Effector memory CD8-positive, alpha-beta T cell (primary cell): ENCODE measurements at places on chromosomes 3 and 15.

GRCh38 chr3:81872566-81872965, 111.1 kb upstream of the GBE1 start:
- no peak for DNase-seq

- no peak for DNase-seq
Observed at GRCh38 chr15:70048198-70048565, 49.5 kb downstream of the TLE3 start.

DNA sequence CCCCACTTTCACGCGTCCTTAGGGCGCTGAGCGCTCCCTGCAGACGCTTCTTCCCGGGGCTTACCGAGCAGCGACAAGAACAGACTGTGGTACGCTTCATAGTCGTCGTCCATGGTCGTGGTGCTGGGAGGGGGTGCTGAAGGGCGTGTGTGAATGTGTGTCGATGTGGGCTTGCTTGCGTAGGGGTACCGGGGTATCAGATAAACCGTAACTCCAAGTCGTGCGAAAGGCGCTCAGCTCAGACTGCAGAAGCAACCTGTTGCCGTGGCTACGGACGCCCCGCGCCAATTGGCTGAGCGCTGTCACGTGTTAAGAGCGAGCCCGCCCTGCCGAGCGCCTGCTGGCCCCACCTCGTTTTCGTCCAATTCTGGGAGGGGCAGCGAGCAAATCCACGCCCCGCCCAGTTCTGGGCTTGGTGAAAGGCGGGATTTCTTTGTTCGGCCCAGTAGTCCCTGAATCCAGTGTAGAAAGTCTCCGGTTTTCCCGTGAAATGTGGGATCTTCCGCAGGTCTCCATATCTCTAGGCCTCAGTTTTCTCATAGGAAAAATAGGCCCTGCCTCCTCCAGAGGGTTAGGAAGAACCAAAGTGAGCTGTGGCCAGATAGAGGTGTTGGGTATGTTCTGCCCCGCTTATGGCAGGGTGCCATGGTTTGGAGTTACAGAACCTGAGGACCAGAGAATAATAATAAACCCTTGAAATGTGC, at the start of gene EFCAB12:
TSS of gene EFCAB12 (minus strand) at position 261 of the 704 bp plus-strand sequence. CDS start at position 113, 148 bp downstream.
- DNase-seq = peak; percentile 81

GRCh38 chr3:34183114-34183513, 384.7 kb downstream of the PDCD6IP start:
- no peak for DNase-seq

GRCh38 chr15:82228750-82229149, 33.8 kb downstream of the EFL1 start:
- DNase-seq = no peak

DNA sequence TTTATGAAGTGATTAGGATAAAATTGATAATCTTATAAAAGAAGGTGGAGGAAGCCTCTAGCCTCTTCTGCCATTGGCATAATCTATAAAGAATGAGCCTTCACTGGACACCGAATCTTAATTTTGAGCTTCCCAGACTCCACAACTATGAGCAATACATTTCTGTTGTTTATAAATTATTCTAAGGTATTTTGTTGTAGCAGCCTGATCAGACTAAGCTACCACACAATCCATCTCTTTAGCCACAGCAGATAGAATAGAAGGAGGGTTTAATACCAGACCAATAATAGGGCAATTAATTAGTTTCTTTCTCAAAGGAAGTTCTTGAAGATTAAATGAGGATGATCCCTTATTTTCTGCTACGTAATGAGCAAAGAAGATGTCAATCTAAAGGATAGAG, 33.3 kb downstream of the SUCNR1 start:
- DNase-seq = no peak

DNA sequence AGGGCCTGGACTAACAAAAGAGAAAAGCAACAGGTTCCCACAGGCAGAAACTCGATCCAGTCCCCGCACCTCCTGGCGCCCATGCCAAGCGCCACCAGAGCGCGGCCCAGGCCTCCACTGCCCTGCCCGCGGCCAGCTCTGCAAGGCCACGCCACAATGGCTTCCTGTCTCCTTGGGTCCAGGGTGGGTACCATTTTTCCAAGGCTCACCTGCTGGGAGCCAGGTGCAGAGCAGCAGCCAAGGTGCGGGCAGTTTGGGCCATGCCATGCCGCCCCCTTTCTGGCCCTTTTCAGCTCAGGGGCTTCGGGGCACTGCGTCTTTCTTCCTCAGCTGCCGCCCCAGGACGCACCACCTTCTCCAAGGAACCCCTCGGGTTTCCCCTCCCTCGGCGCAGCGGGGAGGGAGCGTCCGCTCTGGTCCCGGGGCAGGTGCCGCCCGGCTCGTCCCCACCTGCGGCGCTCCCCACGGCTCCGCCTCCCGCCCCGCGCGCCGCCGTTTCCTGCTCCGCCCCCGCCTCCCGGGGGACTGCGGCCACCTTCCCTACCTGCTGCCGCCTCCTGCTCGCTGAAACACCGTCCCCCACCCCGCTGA, at the start of gene ILDR1:
TSS of gene ILDR1 (minus strand) at position 437 of the 591 bp plus-strand sequence. CDS start at position 267, 170 bp downstream.
- DNase-seq = no peak

GRCh38 chr3:72380193-72380592, 468.1 kb downstream of the SHQ1 start:
- DNase-seq = no peak

GRCh38 chr3:177321819-177322218, 124.5 kb upstream of the TBL1XR1 start:
- DNase-seq = no peak

DNA sequence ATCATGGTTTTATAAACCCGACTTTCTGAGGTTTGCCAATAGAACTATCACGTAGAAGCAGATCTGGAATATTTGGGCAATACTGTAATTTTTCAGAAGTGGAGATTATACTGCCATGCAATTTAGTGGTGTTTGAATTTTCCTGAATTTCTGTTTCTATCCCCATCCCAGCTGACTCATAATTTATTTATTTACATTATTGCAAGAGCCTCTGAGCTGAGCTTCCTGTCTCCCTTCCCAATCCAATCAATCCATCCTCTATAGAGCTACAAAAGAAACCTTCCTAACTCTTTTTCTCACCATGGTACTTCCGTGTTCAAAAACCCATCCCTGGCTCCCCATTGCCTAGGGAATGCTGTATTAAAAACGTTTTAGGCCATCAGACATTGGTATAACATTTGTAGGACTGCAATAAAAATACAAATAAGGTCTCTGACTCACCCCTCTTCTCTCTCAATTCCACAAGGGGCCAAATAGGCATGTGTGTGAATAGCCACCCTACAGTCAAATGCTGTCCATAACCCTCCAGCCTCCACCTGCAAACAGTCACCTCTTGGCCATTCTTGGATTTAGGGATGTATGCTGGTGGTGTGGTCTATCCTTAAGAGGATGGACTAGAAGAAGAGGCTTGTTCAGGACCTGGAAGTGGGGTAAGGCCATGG, 190.7 kb downstream of the CD47 start:
- DNase-seq = no peak

- DNase-seq = no peak
Observed at GRCh38 chr3:138629526-138629925, 21.0 kb downstream of the FAIM start.

GRCh38 chr3:73094129-73094528, 32.7 kb downstream of the EBLN2 start:
- no peak for DNase-seq

DNA sequence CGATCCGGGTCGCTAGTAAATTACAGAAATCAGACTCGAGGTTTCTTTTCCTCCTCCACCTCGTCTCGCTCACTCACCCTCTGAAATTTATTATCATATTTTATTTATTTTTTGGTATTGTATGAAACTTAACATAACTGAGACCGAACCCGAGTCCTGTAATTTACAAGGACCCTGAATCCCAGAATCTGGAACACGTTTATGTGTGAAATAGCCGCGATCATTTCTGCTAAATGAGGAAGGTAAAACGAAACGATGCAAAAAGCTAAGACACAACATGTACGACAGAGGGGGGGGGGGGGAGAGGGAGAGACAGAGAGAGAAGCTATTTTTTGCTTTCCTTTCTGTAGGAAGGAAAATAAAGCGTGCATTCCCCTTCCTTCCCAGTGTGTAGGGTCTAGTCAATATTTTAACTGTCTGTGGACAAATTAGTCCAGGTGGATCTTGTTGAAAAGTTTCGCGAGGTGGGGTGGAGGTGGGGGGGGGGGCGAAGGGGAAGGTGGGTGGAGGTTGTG, 1.6 kb downstream of the BBX start:
- peak; percentile 0 for DNase-seq

DNA sequence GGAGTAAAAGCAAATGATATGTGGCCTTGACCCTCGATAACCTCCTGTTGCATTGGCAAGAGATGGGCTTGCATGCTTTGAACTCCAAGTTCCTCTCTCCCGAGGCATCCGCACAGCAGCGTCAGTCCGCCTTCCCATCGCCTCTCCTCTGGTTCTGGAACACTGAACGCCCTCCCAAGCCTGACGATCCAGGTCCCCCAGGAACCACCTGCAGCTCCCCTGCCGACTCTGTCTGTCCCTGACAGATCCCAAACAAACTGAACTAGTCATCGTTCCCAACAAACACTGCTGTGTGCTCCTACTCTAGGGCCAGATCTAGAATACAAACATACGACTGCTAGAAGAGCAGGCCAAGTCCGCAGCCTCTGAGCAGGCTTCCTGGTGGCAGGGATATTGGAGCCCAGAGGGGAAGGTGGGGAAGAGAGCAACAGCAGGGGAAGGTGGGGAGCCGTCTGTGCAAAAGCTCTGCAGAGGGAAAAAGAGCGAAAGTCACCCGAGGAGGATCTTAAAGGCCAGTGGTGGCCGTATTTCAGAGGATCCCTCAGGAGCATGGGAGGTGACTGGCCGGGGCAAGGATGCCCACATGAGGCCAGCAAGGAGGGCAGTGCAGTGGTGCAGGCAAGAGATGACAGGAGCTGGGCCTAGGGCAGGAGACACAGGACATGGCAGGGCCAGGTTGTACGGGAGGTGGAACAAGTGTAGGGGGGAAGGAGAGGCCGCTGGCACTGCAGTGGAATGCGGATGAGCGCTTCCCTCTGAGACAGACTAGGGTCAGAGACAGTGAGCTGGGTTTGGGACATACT, 50.8 kb downstream of the PCSK6 start:
- no peak for DNase-seq

DNA sequence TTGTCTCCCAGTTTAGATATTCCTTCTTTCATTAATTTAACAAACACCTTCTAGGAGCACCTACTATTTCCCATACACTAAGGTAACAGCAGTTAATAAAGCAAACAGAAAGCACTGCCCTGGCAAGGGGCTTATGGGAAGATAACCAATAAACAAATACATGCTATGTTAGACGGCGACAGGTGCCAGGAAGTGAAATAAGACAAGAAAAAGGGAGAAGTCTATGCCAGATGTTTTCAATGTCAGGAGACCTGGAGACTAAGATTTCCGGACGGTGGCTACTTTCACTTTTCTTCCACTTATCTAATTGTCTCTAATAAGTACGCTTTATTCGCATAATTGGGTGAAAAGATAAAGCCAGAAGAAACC, 32.5 kb upstream of the ZNF445 start:
- no peak for DNase-seq

GRCh38 chr3:66483006-66483405, 17.8 kb downstream of the LRIG1 start:
- no peak for DNase-seq

DNA sequence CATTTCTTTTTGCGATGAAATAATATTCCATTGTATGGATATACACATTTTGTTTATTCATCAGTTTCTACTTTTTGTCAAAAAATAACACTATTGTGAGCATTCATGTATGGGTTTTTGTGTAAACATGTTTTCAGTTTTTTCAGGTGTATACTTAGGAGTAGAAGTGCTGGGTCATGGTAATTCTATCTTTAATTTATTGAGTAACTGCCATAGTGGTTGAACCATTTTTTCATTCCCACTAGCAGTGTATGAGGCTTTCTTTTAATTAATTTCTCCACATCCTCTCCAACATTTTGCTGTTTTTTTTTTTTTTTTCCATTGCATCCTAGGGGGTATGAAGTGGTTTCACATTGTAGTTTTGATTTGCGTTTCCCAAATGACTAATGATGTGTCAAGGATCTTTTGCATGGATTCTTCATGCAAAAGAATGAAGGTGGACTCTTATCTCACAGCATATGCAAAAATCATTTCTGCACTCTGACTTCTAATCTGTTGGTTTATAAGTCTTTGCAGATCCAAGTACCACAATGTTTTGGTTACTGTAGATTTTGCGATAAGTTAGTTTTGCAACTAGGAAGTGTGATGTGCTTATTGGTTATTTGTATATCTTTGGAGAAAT, 12.6 kb downstream of the ATP2C1 start:
- DNase-seq = no peak
